ENCODE measurements at places on chromosomes 2 and 18. TPM values are rescaled to one million over a fixed set of nuclear protein-coding genes. Genes with fewer than 3 reads are reported as not detected.

The DSG2 gene
- 22.2 TPM for total RNA-seq

The ARHGEF4 gene
- 6.3 TPM for total RNA-seq

The FOSL2 gene
- total RNA-seq: 33.3 TPM

The CROCC2 gene
- total RNA-seq: not detected

The IL1R1 gene
- 11.2 TPM for total RNA-seq

The TACR1 gene
- total RNA-seq: 0.22 TPM

The RGPD4 gene
- not detected for total RNA-seq

The ANXA4 gene
- total RNA-seq: 17.2 TPM

The MPHOSPH10 gene
- total RNA-seq: 19.5 TPM

The DOK6 gene
- 1.2 TPM for total RNA-seq

The TMEM247 gene
- not detected for total RNA-seq

The REG1B gene
- not detected for total RNA-seq

The CFLAR gene
- total RNA-seq: 100 TPM

The SOWAHC gene
- 16.3 TPM for total RNA-seq

The SPAG16 gene
- 14.9 TPM for total RNA-seq

The MOGAT1 gene
- total RNA-seq: not detected

The RBKS gene
- total RNA-seq: 1.4 TPM
